ENCODE measurements at places on chromosomes 2 and 18.

DNA sequence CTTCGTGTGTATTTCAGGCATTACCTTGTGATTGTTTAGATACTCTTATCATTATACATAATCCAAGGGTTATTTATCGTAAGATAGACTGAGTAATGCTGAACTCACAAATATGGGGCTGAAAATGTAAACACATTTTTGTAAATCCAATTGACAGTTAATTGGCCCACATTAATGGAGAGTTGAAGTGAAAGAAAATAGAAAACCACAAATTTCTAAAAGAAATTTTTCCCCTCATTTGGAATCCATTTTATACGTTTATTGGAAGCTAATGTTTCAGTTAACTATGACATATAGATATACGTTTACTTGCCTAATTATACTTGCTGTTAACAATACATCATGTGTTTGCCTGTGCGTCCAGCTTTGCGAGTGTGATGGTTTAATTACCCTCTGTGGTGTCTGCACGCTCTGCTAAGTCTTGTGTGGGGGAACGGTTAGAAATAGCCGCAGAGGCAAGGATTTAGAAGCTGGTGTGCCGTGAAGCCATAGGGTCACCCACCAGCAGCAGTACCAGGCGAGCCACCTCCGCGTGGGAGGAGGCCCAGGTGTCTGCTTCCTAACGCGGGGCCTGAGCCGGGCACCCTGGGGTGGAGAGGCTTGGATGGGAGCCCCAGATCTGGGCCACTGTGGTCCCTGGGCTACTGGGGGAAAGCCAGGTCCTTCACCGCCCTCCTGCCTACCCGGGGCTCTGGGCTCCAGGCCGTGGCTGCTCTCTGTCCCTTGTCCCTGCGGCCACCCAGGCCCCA is 38.0 kb downstream of the TSHZ1 start:
- DNase-seq = no peak

GRCh38 chr2:237876532-237876931 is 17.1 kb downstream of the RAMP1 start:
- no peak for DNase-seq

DNA sequence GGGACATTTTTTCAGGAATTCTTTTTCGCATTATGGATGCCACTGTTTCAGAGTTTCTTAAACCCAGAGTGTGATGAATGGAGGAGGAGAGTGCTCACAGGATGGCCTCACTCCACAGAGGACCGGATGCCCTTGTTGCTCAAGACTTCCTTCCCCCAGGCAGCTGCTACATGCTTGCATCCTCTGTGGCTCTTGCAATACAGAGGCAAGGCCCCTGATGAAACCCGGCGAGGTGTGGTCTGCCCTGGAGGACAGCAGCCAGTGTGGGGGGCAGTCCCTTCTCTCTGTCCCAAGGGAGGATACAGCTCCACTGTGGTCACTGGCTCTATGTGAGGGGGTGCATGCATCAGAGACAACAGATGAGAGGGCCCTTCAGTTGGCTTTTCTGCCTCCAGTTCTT is 109.6 kb downstream of the SH3RF3 start:
- DNase-seq = no peak

- DNase-seq = no peak
Observed at GRCh38 chr2:215767625-215768024, 245.7 kb downstream of the MREG start.

DNA sequence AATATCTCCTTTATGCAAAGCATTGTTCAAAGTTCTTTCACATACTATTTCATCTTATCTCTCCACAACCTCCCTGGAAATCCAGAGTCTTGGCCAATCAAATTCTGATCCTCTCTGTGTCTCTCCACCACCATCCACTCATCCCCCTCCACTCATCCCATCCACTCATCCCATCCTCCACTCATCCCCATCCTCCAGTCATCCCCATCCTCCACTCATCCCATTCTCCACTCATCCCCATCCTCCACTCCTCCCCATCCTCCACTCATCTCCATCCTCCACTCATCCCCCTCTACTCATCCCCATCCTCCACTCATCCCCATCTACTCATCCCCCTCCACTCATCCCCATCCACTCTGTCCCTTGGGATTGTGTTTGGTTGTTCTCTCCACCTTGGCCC is 101.1 kb downstream of the BCL2 start:
- DNase-seq = no peak

- no peak for DNase-seq
Observed at GRCh38 chr2:27007416-27008374, 25.1 kb upstream of the TMEM214 start.

GRCh38 chr2:96816127-96816835 is at the start of gene CNNM3:
CNNM3 (plus strand) TSS chr2:96816268; CDS start chr2:96816278, 10 bp downstream.
- DNase-seq = peak; percentile 89

DNA sequence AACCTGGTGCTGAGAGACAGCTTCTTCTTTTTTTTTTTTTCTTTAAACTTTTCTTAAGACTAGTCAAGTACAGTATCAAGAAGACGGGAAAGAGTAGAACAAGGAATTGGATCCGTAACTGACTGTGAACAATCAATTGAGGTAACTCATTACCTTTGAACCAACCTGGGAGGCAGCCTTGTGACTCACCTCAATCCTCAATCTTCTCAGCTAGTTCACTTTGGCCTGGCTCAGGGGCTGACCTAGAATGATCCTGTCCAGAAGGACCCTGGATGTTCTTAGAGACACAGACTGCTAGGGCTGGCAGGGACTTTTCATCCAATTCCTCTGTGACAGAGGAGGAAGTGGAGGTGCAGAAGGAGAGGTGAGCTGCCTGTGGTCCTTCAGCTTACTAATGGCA is 1.5 kb upstream of the LTBP1 start:
- DNase-seq = no peak

DNA sequence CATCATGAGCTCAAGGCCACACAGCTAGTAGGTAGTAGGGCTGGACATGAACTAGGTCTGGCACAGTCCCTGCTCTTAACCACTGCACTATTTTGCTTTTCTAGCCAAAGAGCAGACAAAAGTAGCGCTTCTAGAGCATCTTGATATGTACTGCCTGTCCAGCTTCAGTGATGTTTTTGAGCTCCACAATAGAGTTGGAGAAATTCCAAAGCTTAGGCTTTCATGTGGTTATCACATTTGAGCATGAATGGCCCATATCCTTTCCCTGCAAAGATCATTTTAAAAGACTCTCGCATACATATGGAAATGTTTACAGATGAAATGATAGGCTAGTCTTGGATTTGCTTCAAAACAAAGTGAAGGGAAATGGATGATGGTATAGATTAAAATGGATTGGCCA is 128.7 kb downstream of the MAP3K20 start:
- no peak for DNase-seq

DNA sequence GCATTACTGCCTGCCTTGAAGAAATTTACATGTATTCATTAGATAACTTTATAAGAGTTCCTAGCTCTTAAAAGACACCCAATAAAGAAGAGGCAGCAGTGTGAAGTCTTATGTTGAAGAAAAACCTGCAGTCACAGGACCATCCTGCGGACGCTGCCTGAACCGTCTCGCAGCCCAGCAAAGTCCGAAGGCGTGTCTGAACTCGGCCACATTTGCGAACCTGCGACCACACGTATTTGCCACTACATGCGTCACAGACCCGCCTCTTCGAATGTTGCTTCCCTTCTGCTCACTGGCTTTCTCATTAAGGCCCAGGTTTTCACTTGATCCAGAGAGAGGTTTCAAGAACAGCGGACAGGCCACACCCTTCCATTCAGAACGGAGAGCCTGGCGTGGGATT is 41.2 kb downstream of the CNGA3 start:
- DNase-seq = no peak

- no peak for DNase-seq
Observed at GRCh38 chr2:128442891-128443302, 124.2 kb upstream of the HS6ST1 start.

GRCh38 chr18:73962256-73962655 is 185.4 kb downstream of the FBXO15 start:
- no peak for DNase-seq

GRCh38 chr2:155250800-155251199 is 552.3 kb downstream of the KCNJ3 start:
- DNase-seq = no peak

- DNase-seq = no peak
Observed at GRCh38 chr18:28791101-28791500, 614.2 kb upstream of the CDH2 start.

DNA sequence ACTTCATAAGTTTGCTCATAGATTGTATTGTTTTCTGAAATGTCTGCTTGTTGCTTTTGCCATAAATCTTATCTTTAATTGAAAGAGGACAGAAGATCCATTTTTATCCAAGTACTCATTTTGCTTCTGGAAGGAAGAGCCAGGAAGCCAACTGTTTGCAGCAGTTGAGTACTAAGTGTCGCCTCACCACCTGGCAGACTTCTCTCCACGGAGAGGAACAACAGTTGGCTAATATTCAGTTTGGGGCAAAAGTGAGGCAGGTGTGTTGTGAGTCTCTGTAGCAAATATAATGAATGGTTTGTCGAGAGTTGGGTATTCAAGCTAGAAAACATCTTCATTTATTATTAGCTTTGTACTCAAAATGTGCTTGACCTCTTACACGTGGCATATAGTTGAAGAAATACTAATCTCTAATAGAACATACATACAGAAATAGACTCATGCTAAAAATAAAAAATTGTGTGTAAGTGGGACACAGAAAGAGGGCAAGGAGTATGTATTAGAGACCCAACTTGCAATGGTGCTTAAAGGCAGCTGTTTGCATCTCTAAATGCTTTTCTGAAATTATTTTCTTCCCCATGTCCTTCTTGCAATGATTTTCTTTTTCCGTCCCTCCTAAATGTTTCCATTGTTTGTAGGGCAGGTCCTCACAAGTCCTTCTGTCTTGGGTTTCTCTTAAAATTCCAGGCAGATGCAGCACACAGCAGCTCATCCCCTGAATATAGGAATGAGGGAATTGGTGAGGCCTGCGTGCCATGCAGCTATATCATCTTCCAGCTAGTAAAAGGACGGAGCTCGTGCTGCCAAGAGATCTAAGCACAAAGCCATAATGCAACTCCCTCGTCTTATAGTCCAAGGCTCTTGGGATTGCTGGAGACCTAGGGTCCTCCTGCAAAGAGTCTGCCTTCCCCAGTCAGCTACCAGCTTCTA is 44.8 kb upstream of the MAP3K20 start:
- DNase-seq = no peak

DNA sequence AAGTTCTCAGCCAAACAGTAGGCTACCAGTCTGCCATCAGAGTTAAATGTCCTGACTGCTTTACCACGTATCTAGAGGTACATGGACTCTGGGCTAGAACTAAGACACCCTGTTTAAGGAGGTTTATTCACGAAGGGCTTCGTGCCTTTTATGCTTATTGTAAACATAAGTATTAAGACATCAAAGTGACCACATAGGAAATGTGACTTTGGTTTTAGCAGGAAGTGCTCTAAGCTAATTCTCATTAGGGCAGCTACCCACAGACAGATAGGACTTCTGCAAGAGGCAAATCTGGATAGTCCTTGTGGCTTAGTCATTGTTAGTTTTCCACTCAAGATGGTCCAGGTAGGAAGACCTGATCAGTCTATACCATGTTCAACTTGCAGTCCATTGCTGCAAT is 233.3 kb upstream of the MGAT5 start:
- no peak for DNase-seq

- no peak for DNase-seq
Observed at GRCh38 chr2:184137955-184138354, 460.4 kb upstream of the ZNF804A start.

DNA sequence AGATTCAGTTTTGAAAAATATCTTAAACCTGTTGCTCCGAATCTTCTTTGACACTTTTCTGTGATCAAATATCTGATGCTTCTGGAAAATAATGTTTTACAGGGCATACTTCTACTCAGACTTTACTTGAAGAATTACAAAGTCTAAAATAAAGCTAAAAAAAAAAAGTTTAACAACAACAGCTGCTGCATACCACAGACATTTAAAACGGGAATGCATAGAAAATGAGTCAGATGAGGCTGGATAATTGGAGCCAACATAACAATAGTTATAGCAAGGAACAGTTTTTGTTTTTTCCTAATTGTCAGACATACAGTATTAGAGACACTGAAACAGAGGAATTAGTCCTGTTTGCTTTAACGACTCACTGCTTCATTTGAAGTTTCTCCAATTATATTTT is 1090.2 kb downstream of the SUCLG1 start:
- no peak for DNase-seq

- DNase-seq = no peak
Observed at GRCh38 chr2:108560241-108560811, 26.1 kb downstream of the LIMS1 start.

DNA sequence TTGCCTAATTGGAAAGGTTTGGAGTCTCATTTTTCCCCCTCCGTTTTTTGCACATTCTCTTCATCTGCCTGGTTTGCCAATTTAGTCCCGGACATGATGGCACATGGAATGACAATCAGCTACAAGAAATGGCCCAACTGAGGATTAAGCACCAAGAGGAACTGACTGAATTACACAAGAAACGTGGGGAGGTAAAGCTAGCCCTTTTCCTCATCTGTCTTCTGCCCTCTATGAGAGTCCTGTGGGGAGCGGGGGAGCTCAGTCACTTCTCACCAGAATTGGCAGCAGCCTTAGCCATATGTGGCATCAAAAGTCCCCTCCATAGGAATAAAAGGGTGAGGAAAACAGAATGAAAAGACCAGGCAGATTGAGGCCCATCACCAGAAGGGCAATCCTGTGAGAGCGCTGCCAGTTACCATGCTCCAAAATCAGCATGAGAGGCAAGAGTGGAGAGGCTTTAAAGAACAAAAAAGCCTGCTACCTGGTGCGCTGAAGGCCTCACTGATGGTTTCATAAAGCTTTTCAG is 11.6 kb downstream of the ATG16L1 start:
- DNase-seq = no peak

DNA sequence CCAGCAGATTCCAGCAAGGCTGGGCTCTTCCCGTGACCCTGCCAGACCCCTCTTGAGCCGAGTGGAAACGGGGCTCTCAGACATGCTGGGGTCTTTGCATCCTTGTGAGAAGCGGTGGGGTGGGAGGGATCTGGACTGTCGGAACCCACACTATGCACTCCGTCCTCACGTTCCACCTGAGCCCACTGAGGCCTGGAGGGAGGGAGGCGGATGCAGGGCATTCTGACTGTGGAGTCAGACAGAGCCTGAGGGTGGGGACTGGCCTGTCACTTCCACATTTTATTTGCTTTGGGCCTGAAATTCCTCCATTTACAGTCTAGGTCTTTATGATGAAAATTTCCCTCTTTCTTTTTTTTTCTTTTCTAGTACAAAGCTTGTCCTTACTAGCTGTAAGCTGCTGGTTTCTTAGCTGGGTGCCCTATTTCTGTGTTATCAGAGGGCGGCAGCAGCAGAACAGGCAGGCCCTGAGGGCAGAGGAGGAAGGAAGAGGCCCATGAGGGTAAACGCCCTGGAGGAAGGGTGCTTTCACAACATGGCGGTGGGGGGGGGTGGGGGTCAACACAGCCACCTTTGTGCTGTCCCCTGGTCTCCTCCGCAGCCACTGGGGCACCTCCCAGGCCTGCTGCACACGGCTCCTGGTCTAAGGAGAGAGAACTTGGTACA is 373.5 kb upstream of the MYT1L start:
- no peak for DNase-seq

- no peak for DNase-seq
Observed at GRCh38 chr18:78913830-78914231, 65.8 kb upstream of the SALL3 start.

GRCh38 chr2:204312105-204312504 is 233.2 kb upstream of the PARD3B start:
- no peak for DNase-seq

GRCh38 chr2:124049136-124049535 is 24.0 kb downstream of the CNTNAP5 start:
- DNase-seq = no peak
